ENCODE measurements at places on chromosomes 6 and 20.

- no peak for DNase-seq
Observed at GRCh38 chr6:166560222-166560621, 26.3 kb downstream of the RAMACL start.

DNA sequence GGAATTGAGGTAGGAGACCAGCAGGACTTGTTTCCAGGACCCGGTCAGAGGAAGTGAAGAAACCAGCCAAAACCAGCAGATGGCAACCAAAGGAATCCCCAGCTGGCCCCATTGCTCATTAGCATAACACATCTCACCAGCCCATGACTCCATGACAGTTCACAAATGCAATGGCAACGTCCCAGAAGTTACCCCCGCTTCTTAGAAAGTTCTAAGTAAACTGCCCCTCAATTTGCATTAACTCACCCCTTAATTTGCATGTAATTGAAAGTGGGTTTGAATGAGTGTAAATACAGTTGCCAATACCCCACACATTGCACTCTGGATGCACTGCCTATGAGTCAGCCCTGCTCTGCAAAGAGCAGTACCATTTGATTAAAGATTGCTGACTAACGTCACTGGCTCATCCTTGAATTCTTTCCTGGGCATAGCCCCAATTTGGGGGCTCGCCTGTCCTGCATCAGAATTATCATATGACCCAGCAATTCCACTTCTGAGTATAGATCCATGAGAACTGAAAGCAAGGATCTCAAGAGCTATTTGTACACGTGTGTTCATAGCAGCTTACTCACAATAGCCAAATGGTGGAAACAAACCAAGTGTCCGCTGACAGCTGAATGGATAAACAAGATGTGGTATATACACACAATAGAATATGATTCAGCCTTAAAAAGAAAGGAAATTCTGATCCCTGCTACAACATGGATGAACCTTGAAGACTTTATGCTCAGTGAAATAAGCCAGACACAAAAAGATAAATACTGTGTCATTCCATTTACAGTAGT is 36.4 kb downstream of the MYLK4 start:
- DNase-seq, result no peak

- DNase-seq, result no peak
Observed at GRCh38 chr6:678520-678919, 14.4 kb downstream of the EXOC2 start.

GRCh38 chr20:47622118-47622665 is 120.5 kb downstream of the NCOA3 start:
- DNase-seq, result no peak

Measured in activated CD4-positive, alpha-beta T cell treated with anti-CD3 and anti-CD28 coated beads, Interleukin-2, amount 50 U/mL, for 24 hours (primary cell).